ENCODE measurements at places on chromosomes 16 and 17.

GRCh38 chr16:69626256-69626655 lies 60.5 kb downstream of the NFAT5 start:
- DNase-seq: no peak

DNA sequence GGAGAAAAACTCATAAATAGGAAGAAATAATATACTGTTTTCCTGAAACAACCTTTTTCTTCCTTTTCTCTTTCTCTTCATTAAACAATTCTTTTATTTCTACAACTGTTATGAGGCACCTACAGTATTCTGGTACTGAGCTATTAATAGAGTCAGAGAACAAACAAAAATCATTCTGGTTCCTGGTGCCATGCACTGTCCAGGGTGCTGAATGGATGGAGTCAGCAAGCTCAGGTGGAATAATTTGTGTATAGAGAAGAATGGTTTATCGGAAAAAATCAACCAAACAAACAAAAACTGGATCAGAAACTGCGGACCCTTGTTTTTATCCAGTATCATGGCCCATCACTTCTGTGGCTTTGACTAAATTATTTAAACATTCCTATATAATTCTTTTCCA lies 430.3 kb upstream of the GOT2 start:
- DNase-seq: no peak

DNA sequence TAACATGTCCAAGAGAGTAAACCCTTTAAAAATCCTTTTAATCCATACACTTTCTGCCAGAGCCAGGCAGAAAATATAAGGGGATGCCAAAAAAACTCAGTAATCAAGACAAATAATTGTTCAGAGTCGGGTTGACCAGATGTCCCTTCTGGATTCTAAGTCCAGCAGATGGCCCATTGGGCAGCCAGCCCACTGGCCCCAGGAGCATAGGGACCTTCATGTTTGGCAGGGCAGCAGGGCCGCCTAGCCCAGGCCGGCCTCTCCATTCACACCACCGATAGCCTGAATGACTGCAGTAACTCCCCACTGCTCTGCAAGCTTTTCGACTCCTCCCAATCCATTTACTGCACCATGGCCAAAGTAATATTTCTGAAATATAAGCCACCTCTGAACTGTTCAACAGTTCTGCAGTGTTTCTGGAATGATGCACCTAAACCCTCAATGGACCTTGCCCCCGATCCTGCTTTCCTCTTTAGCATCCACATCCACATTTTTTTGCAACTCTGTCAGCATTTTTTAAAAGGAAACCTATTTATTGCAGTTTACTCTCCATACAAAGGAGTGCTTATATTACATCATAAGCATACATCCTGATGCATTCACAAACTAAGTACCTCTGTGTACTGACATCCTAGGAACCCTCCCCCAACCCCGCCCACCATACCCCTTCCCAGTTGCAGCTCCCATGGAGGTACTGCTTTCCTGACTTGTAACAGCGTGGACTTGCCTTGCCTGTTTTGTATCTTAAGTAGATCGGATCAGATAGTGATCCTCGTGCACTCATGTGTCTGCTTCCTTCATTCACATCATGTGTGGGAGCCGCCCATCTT lies 46.4 kb downstream of the LDHD start:
- DNase-seq: no peak

- no peak for DNase-seq
Observed at GRCh38 chr17:4540224-4540651, 14.9 kb downstream of the MYBBP1A start.

- DNase-seq: no peak
Observed at GRCh38 chr16:11169641-11170040, 86.4 kb downstream of the SOCS1 start.

DNA sequence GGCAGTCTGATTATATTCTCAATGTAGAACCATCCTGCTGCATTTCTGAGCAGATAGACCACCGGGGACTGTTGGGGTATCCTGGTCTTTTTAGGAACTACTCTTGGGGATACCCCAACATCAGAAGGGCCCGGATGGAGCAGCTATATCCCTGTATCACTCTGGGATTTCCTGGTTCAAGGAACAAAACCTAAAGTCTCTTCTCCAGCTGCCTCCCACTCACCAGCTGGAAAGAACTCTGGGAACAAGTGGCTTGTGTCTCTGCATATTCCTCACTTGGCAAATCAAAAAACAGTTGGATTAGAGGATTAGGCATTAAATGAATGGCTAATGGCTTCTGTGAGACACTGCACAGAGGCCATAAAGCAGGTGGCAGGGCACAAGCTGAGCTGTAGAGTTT lies 62.3 kb upstream of the HS3ST2 start:
- no peak for DNase-seq

DNA sequence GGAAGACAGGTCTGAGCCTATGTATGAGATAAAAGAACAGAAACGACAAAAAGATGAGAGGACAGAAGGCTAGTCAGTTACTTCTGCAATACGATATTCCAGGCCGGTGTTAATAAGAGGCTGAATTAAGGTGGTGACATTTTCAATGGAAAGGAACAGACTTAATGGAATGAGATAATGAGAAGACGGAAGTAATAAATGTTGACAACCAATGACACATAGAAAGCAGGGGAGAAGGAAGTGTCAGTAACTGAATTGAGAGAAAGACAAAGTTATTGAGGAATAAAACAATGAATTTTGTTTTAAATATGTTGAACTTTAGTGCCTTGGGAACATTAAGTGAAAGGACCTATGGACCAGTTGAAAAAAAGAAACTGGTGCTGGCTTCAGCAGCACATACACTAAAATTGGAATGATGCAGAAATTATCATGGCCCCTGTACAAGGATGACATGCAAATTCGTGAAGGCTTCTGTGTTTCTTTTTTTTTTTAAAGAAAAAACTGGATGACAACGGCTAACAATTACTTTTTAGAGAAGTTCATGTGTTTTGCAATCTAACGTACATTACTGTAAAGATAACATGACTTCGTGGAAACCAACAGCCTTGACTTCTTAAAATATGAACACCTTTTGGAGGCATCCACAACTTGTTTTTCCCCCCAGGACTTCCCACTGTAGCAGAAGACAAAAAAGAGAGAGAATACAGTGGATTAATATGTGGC lies 18.5 kb upstream of the CPD start:
- DNase-seq: no peak
